Epithelial cell of prostate (primary cell): ENCODE measurements at places on chromosomes 2 and 18.

DNA sequence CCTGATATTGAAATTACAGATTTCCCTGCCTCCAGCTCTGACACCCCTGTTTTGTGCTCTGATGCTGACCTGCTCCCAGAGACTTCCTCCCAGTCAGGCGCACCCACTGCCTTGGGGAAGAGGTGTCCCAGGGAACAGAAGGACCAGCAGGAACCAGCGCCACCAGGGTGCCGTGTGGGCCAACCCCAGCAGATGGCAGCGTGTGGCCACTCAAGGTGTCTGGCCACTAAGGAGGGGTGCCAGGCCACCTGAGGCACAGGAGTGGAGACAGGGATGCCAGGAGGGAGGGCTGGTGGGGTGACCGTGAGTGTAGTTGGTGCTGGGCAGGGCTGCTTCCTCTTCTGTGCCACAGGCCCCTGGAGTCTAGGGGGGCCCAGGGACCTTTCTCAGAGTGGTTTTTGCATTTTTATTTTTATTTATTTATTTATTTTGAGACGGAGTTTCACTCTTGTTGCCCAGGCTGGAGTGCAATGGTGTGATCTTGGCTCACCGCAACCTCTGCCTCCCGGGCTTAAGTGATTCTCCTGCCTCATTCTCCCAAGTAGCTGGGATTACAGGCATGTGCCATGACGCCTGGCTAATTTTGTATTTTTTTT is 56.0 kb downstream of the TEX44 start:
- DNase-seq: no peak

- no peak for DNase-seq
These were observed 24.0 kb downstream of the UNC50 start for GRCh38 chr2:98632351-98632750.

DNA sequence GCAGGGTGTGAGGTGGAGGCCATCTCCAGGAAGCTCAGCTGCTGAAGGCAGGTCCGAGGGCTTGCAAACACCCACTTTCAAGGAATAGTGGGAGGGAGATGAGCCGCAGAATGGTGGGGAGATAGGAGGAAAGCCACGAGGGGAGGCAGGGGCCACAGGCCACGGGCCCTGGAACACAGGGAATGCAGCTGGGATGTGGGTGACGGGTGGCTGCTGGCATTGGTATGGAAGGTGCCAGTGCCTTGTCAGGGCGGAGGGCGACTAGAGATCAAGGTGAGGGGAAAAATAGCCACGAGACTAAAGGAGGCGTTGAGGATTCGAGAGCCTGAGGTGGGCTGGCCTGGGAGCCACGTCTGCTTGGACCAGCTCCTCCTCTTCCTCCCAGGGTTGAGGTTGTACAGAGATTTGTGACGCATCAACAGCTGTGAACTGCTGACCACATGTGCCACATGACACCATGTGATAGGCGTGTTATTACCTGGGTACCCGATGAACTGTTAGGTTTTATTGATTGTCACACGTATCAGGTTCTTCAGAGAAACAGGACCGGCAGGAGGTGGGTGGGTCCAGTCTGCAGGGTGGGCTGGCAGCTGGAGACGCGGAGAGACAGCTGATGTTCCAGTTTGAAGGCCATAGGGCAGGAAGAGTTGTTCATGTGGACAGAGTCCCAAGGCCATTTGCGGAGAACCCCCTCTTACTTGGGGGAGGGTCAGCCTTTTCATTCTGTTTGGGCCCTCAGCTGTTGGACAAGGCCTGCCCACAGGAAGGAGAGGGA is 9.9 kb downstream of the IMPA2 start:
- DNase-seq: no peak

- no peak for DNase-seq
These were observed 146.6 kb upstream of the REV1 start for GRCh38 chr2:99636144-99637034.

DNA sequence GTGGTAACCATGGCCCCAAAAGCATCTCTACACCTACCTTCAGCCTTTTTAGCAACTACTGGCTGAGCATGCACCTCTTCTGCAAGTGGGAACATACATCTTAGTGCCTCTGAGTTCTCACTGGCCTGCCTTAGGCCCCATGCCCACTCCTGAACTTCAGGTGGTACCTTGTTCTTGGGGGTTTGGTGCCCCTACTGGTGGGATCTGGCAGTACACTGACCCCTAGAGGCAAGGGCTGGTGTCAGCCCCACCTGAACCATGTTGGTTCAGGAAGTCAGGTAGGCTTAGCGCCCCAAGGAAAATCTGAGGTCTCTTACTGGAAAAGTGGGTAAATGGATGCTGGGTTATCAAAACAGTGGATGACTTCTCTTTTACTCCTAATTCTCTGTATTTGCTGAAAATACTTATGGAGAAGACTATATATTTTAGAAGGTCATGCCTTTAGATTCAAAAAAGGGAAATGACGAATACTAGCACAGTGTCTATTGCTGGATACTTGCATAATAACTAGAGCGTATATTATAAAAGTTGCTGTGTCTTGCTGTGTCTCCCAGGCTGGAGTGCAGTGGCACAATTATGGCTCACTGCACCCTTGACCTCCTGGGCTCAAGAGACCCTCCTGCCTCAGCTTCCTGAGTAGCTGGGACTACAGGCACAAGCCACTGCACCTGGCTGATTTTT is 84.6 kb downstream of the RAB31 start:
- DNase-seq: no peak

DNA sequence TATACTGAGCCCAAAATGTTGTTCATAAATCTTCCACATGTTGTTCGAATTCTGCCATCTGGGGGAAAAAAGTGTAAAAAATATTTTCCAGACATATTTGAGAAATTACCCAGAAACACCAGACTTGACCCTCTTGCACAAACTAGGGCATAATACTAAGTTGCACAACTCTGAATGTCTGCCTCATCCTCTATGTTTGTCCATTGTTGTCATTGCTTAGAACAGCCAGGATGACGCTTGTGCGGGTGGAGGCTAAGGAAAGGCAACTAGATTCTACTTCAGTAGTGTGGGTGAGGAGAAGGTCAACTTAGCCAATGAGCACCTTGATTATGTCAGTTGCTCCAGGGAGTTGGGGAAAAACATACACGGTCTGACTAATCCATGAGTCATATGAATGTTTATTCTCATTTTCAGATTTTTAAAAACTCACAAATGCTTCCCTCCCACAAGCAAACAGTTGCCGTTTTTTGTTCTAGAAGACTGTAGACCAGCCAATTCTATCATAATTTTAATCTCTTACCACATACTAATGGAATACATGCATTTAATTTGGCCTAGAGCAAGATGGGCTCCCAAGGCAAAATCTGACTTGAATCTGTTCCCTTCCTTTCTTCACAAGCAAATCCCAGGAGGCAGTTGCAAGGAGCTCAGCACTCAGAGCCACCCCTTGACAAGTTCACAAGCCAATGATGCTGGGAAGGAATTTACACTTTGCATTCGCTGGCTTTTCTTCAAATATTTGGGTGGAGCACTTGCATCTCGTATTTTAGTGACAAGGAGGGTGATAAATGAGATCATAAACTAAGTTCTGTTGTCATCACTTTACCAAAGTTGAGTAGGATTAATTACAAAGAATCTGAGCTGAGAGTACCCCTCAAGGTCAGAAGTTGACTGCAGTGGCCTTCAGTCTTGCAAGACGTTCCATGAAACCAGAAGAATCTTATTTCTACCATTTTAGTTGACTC is 163.2 kb upstream of the TWIST2 start:
- peak; percentile 99 for DNase-seq

DNA sequence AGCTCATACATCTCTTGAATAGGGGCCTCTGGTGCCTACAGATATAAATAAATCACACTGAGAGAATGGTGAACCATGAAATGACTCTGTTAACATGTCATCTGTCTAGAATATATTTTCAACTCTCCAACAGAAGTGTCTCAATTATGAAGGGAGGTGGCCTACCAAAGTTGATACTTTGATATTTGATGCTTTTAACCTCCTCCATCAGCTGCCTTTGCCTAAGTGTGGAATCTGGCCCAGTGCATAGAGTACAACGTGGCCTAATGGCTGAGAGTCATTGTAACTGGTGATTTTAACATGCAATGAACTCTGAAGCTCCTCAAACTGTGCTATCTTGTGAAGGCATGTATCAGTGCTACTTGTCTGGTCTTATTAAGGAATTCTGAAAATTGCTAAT is 93.4 kb downstream of the MYO3B start:
- DNase-seq: no peak

DNA sequence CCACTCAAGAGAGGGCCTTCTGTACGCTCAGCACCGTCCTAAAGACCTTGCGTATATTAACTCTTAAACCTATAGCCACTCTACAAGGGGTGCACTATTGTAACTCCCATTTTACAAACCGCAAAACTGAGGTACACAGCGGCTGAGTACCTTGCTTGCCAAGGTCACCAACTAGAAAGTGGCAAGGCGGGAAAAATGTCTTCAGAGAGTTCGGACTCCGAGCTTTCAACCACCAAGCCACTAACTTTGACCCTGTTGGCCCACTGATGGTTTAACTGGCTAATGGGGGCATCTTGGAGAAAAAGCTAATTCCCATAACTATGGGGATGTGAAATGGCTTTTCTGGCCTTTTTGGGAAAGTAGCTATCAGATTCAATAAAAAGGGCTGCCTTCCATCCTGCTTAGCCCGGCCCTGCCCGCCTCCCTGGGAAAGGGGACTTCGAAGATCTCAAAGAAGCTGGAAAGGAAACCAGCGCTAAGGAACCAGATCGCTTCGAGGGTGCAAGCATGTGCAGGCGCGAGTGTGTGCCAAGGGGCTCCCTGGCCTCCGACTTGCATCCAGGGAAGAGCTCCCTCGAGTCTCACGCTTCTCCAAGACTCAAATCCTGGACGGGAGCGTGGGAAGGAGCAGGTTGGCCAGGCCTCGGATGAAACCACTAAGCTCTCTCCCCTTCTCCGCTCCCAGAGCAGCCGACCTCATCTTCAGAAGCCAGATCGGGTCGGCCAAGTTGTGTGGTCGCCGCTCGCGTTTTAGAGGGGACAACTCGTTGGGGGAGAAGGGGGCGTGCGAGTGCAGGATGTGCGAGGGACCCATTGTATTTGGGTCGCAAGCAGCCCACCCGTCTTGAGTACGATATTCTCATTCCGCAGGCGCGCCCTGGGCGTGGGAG is 2.2 kb upstream of the SP5 start:
- DNase-seq: no peak

GRCh38 chr2:42974721-42975717 is 182.6 kb upstream of the HAAO start:
- DNase-seq: no peak

DNA sequence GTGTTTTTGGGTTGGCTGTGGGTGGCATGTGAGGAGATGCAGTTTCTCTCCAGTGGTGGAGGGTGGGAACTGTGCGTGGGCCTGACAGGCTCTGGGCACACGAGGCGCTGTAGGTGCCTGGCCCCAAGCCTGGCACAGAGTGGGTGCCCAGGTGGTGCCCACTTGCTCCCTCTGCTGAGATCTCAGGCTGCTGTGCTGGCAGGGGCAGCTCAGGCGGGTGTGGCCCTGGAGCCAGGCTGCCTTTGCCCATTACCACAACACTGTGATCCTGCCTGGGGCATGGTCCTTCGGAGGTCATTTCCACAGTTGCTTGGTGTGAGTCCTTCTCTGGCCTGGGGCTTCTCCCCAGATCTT is 20.4 kb downstream of the TSHZ1 start:
- no peak for DNase-seq

DNA sequence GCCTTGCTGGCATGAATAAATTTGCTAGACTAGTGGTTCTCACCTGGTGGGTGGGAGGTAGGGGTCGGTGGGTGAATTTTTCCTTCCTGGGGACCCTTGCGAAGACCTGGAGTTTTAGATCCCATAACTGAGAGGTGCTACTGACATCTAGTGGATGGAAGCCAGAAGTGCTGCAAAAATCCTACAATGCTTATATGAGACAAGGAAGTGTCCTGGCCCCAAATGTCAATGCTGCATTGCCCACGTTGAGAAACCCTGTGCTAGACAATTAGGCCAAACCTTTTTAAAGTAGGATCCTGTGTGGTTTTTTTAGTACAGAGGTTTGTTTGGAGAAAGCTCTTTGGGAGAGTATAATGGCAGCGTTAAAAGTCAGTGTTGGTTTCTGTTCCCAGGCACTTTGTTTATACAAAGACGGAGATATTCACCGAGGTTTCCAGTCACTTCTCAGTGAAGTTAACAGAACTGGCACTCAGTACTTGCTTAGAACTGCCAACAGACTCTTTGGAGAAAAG is 9.6 kb downstream of the SERPINB8 start:
- DNase-seq: no peak

DNA sequence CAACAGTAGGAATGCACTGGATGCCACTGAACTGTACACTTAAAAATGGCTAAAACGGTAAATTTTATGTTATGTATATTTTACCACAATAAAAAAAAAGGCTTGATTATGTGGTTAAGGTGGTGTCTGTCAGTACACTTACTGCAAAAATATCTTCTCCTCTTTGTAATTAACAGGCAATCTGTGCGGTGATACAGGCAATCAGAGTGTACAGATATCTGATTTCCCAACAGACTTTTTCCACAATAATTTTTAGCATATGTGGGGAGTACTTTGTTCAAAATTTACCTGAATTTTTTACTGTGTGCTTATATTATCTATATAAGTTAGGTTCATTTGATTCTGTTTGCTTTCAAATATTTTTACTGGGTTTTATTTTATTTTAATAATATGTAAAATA is 175.0 kb upstream of the PGAP1 start:
- DNase-seq: no peak

GRCh38 chr2:221169724-221170123 is 402.4 kb downstream of the EPHA4 start:
- DNase-seq: no peak

- DNase-seq: no peak
These were observed 68.6 kb upstream of the PXDN start for GRCh38 chr2:1812926-1813325.

- DNase-seq: no peak
These were observed 180.6 kb upstream of the RBMS1 start for GRCh38 chr2:160674146-160674750.

GRCh38 chr18:77899972-77900754 is 650.5 kb downstream of the GALR1 start:
- DNase-seq: no peak

GRCh38 chr18:5155218-5155906 is 41.7 kb downstream of the AKAIN1 start:
- DNase-seq: no peak

DNA sequence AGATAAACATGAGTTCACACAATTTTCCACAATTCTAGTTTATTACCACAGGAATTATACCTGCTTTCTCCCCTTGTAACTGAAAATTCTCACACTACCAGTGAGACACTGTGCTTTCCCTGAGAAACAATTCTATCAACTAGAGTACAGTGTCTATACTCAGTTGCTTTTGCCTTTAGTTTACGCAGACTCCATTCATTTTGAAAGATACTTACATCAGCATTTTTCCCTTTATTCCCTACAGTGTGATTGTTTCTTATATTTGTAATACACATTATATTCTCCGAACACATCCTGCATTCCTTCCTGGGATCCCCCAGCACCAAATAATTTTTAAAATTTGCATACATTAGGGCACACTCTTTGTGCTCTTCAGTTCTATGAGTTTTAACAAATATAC is 1455.5 kb downstream of the SUCLG1 start:
- no peak for DNase-seq

DNA sequence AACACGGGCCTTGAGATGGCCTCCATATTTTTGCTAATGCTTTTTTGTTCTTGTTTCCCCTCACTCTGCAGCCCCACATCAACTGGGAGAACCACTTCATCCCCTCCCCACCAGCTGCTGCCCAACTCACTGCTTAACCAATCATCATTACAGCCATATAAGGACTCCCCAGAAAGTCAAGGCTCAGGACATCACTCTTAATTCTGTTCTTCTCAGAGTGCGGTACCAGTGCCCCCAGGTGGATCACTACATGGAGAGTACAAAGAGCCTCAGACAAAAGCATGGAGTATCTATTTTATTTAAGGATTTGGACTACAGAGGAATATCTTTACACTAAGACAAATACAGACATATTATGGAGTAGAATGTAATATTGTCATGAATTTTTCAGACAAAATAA is 340.6 kb downstream of the PAX3 start:
- DNase-seq: no peak
